ENCODE measurements at places on chromosomes 2 and 18.
A peak's percentile ranks its signal among the peaks of the same experiment; 100 is the strongest.

- DNase-seq = no peak
Measured at GRCh38 chr2:178374865-178375264, 76.1 kb downstream of the PRKRA start.

DNA sequence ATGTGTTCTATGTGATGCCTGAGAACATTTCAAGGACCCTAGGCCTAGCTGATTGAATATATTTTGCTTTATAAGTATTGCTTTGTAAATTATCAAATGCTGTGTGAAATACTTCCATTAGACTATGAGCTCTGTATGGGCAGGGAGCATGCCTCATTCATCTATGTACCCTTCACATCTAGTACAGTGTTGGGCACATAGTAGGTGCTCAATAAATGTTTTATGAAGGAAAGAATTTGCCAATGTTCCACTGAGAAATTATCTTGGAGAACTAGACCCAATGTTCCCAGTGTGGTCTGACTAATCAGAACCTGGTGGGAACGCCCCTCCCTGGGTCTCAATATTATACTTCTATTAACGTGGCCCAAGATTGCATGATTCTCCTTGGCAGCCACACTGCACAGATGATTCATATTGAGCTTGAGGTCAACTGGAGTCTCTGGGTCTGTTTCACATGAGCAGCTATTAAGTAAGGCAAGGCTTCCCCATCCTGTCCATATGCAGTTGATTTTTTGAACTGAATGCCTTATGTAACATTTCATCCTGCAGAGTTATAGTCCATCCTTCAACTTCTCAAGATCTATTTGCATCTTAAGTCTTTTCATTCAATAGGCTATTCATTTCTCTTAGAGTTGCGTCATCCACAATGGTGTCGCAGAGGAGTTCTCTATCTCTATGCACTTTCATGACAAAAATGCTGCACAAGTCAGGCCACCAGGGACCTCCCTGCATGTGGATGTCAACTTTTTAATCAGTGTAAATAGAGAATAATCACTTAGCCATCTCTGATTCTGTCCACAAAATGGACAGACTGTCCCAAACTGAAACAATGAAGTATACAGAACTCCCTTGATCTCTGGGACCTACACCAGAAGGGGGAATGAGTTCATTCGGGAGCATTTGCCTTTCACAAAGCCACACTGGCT lies 257.6 kb downstream of the CYP26B1 start:
- peak; percentile 97 for DNase-seq

- DNase-seq = no peak
Measured at GRCh38 chr18:12338382-12338781, 30.3 kb downstream of the TUBB6 start.

DNA sequence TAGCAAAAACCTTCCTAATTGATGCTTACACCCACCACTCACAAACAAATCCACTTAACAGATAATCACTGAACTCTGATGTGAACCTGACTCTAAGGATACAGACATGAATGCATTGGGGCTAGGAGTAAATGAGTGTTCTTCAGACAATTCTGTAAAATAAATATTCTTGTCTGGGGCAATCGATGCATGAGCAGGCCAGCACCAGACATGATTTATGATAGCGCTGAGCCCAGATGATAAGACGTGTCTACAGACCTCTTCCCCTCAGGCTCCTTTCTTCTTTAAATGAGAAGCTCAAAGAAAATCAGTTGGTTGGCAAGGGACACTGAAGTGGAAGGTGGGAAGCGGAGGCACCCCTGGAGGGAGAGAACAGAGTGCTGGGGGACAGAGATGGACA lies 27.3 kb upstream of the BIN1 start:
- DNase-seq = no peak

- no peak for DNase-seq
Measured at GRCh38 chr2:240186191-240186725, 45.8 kb upstream of the OTOS start.

- DNase-seq = no peak
Measured at GRCh38 chr2:129755786-129756185, 223.7 kb upstream of the RAB6C start.

DNA sequence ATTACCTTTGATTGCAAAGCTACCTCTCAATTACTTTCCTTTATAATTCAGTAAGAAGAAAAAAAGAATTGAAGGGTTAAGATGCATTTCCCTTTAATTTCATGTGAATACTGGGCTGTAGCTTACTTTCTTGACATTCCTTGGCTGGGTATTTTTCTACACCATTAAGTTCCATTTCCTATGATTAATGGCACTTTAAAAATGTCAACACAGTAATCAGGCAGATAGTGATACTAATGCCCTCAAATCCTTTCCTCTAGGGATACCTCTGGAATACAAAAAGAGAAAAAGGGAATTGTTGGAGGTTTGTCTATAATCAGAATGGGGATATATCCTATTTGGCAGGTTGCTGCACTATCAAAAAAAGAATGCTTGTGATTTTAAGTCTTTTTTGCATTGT lies 216.9 kb downstream of the SRBD1 start:
- DNase-seq = no peak

DNA sequence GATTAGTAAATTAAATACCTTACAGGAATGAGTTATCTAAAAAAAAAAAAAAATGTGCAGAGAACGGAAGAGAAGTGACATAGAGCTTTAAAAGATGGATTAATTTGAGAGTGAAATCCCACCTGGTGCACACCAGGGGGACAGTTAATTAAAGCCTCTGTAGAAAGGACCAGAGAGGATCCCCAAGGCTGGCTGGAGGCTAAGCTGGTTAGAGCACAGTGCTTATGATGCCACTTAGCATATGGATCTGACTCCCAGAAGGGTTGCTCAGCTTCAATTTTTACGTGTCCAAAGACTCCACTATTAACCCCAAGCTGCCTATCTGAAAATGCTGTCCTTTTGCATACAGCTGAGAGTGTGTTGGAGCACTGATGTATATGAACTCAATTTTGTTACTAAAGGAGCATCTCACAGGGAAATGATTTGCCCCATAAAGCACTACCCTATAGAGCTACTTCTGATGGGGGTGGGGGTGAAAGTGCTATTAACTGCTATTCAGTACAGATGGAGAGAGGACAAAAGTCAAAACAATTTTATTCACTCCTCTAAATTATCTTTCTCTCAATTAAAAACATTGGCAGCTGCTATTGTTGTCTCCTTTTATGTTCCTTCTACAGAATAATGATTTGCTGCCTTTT lies 15.2 kb upstream of the SLC8A1 start:
- DNase-seq = no peak

GRCh38 chr2:42696987-42697386 lies 66.9 kb downstream of the OXER1 start:
- DNase-seq = no peak

DNA sequence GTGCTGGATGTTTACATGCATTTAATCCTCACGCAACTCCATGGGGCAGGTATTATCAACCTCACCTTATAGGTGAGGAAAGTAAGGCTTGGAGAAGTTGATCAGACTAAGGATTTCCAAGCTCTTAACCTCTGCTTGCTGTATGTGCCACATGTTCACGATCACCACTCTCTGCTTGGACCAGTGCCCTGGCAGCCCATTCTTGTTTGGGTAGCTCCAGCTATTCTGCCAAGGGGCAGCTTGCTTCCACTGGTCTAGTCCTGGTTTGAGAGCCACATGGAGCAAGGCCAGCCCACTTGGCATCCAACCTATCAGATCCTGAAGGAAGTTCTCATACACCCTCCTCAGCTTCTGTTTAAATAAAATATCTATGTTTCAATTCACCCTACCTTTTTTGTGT lies 14.3 kb downstream of the PLB1 start:
- DNase-seq = peak; percentile 19

DNA sequence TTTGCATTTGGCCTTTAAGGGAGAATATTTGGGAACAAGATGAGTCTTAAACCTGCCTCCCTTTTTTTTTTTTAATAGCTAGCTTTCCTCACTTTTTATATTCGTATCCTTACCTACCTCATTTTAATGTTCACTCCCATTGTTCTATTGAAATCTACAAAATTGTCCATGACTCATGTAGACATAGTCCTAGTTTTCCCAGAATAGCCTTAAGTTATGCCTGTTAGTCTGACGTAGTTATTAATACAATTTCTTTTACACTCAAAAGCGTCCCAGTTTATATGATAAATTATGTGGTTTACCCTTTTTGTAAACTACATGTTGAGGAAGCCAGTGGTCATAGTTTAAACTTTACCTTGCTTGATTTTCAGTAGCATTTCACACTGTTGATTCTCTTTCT lies 73.4 kb downstream of the UBR3 start:
- DNase-seq = no peak

Measured in RPMI7951 (cell line).